MV-4-11 (cell line): ENCODE measurements at places on chromosomes 3 and 15.

DNA sequence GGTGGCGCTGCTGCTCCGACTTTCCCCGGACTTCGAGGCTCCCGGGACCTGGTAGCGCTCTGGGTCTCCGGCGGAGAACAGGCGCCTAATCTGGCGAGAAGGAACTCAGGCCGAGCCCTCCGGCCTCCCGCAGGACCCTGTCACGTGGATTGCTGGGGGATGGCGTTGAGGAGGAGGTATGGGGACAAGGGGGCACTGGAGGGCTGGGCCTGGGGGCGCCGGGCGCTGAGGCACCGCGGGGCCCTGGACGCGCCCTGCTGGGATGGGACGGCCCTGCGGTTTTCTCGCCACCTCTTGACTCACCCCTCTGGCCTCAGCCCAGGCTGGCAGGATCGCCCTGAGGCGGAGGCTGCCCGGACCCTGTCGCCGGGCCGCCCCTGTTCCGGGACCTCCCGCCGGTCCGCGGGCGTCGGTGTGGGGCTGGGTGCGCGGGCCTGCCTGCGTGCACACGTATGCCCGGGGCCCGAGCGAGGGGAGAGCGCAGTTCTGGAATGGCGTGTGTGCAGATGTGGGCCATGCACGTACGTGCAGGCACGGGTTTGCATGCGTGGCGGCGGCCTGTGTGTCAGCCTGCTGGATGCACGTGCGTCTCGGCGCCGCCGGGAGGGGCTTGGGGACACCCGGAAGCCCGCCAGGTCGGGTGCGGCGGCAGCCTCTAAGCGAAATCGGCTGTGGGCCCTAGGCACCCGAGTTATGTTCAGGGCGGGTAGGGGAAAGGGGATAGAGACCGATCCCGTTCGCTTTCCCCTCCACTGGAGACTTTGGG, 752 bp downstream of the C15orf39 start:
- peak; percentile 60 for DNase-seq

DNA sequence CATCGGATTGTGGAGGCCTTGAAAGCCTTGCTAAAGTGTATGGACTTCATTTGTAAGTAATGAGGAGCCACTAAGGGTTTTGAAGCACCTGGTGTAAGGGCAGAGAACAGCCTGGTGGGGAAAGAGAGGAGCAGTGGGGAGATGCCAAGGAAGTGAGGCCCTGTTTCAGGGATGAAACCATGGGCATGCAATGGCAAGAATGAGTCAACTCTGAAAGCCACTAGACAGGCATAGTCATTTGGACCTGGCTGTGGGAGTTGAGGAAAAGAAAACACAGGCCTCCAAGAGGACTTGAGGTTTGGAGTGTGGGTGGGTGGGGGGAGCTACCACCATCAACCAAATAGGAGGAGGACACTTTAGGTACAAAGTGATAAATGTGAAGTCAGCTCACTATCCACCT, 7.6 kb downstream of the XCR1 start:
- no peak for DNase-seq

DNA sequence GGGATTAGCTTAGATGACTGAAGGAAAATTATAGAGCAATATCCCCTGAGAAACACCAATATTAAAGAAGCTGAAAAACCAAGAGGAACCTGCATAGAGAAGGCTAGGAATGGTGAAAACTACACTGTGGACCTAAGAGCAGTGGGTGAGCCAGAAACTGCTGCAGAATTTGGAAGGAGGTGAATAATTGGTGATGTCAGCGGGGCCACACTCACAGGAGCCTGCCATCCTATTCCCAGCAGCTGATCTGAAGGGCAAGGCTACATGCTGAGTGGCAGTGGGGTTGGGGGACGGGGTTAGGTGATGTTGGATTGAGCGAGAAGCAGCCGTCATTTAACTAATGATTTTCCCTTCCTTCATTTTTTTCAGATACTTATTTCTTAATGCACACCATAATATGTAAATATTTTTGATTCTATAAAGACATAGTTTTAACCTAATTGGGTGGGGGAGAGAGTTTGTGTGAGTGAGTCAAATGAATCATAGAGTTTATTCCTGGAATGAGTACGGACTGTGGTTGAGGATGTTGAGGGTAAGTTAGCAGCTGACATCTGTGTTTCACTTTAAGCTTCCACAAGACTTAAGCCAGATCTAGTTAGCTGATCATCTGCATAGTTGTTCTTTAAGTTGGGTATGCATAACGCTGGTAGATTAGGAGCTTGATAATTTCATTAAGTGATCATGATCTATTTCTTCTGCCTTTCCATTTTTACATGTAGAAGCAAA, 222.8 kb downstream of the PTPRG start:
- no peak for DNase-seq

- DNase-seq, result peak; percentile 33
Observed at GRCh38 chr15:45795440-45796069, 160.7 kb downstream of the SQOR start.

DNA sequence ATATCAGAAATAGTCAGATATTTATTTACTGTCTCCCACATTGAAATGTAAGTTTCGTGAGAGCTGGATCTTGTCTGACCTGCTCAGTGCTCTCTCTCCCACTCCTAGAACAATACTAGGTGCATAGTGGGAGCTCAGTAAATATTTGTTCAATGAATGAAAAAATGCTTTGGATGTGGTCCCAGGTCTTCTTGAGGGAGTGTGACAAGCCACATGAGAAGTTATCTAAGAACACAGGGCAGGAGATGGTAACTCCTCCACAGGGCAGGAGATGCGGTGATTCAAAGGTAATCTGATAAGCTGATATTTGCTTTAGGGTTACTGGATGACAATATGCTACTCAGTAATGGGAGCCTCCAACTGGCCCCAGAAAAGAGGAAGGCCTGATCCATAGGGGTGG, 25.8 kb upstream of the PLA2G4E start:
- DNase-seq, result no peak
